ENCODE measurements at places on chromosomes 4 and X.

GRCh38 chr4:81919810-81920209 lies 448.1 kb upstream of the RASGEF1B start:
- DNase-seq: no peak

DNA sequence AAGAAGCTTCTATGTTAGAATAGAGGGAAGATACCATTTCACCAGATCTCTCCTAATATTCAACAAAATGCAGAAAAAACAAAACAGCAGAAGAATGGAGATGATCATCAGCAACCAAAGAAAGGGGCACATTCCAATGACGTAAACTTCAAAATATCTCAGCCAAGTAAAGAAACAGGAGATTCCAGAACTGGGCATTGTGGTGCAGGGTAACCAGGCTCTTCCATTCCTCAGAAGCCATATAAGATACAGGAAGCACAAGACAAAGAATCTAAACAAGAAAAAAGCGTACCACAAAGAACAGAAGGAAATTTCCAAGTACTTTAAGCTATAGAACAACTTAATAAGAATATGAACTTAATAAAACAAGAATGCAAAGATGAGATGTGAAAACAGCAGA lies 6.9 kb upstream of the ARMCX4 start:
- no peak for DNase-seq

- DNase-seq: no peak
Observed at GRCh38 chr4:143307531-143307930, 29.1 kb upstream of the GAB1 start.

GRCh38 chrX:154321594-154321993 lies 26.0 kb downstream of the TKTL1 start:
- DNase-seq: no peak

DNA sequence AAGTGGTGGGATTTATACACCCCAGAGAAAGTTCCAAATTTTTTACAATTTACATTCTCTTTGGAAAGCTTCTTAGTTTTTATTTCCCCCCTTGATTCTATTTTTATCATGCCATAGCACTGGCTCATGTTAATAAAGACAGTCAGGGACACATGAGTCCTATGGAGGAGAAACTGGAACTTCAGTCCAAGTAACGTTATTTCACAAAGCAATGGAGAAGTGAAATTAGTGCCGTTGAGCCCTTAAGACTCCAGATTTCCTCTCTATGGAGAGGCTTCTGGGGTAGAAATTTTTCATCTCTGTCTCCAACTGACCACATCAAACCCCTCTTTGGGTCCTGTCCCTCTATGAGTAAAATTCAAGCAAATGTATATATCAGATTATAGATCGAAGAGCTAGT lies 12.8 kb upstream of the TASL start:
- DNase-seq: no peak

GRCh38 chr4:763191-763810 lies 57.7 kb downstream of the PCGF3 start:
- DNase-seq: no peak

DNA sequence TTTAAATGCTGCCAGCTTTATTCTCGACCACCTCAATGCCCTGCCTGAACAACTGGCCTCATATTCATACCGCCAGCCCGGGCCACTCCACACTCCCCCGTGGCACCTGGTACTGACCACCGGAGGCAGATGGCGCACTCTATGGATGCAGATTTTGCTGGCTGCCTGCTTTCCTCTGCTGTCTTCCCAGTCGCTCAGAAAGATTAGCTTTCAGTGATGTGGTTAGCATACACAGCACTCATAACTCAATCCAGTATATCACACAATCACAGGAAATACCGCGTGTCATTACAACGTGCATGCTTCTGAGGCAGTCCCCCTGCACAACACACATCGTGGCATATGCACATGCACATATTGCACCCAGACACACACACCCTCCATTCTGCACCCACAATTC lies 147.2 kb upstream of the BCOR start:
- no peak for DNase-seq

GRCh38 chr4:109462802-109463201 lies 29.2 kb downstream of the SEC24B start:
- DNase-seq: peak; percentile 59

DNA sequence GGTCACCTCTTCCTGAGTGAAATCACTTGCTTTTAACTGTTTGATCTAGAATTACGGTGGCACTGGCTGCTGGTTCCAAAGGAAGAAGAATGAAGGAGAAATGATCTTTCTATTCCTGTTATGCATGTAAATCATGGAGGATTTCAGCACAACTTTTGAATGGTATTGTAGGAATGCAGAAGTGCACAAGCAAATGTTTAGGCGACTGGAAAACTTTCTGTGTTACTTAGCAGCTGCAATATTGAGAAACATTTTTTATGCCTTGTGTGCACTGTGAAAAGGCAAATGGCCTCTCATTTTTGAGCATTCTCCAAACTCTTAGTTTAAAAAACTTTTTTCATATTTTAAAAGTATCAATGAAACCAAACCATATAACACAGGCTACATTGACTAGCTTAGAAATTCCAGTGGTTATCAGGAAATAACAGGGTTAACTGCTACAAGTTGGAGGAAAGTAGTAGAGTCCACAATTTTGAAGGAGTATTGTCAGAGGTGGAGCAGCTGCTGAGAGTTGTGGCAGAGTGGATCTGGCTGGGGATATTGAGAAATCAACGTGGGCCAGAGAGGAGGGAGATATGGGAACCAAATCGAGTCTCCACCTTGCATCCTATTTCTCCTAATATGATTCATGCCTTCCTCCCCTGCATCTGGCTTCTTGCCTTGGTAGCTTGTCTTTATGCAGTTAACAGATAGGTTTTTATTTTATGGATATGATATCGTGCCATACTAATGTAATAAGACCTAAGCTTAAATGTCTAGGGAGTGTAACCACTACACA lies 32.0 kb upstream of the FHL1 start:
- DNase-seq: peak; percentile 37

DNA sequence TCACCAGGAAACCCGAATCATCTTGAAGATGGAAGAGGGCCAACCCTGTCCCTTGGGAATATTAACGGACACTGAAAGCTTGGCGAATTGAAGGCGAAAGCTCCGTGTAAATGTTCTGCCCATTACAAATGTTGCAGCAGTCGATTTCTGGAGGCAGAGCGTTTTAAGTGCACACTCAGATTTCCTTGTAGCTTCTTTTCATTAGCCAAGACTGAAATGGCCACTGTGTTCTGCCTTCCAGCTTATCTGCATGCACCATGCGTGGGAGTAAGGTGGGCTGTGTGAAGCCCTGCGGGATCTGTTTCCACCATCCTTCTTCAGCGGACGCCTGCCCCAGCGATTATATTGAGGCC lies 1.3 kb downstream of the SMIM20 start:
- peak; percentile 86 for DNase-seq

All from fibroblast of mammary gland (primary cell).